ENCODE measurements at places on chromosomes 2 and 18.

DNA sequence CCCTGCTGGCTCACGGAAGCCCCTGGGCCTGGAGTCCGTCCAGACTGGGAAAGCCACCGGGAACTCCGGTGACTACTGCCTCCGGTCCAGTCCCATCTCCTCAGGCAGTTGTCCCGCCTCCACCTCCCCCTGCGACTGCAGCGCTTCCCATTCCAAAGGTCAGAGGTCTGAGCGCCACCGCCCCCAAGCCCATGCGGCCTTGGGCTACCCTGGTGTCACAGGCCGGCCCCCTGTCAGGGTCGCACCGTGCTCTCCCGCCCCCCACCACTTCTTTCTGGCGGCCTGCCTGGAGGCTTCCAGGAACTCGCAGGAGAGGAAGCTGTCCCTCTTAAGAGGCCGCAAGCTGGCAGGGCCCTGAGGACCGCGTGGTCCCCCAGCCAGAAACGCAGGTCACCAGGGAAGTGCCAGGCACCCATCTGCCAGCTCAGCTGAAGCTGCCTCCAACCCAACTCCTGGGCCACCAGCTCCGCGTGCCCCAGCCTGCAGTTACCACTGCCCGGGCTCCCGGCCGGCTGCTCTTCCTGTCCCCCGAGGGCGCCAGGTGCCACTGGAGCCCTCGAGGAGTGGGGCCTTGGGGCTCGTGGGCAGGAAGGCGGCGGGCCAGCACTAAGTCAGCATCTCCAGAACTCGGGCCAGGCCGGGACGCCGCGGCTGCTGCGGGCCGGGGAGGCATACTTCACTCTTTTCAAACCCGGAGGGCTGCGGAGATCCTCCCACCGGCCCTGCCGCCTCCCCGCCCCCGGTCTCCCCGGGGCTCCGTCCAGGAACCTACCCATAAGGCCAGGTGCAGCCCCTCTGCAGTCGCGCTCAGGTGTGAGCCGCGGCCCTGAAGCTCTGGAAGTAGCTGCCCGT, 83.3 kb upstream of the POMC start:
- no peaks in the 10 kb centered on the region for H3K27me3 ChIP-seq
- H3K4me1 ChIP-seq: peaks cover 25% of the 10 kb centered on the region
- H3K27ac ChIP-seq: peak overlapping the region; percentile 86
- peak overlapping the region; percentile 79 for H3K4me3 ChIP-seq

- H3K4me3 ChIP-seq: peak overlapping the region; percentile 36
- peak; percentile 94 for DNase-seq
- peaks cover 3% of the 10 kb centered on the region for H3K4me1 ChIP-seq
- H3K36me3 ChIP-seq: no peaks in the 10 kb centered on the region
- no peak overlapping the region for H3K27ac ChIP-seq
Observed at GRCh38 chr2:85066874-85067351, 66.3 kb upstream of the TCF7L1 start.

- no peaks in the 10 kb centered on the region for H3K27me3 ChIP-seq
- no peak overlapping the region for H3K4me3 ChIP-seq
- no peaks in the 10 kb centered on the region for H3K36me3 ChIP-seq
Observed at GRCh38 chr2:226488034-226488433, 311.6 kb downstream of the IRS1 start.

DNA sequence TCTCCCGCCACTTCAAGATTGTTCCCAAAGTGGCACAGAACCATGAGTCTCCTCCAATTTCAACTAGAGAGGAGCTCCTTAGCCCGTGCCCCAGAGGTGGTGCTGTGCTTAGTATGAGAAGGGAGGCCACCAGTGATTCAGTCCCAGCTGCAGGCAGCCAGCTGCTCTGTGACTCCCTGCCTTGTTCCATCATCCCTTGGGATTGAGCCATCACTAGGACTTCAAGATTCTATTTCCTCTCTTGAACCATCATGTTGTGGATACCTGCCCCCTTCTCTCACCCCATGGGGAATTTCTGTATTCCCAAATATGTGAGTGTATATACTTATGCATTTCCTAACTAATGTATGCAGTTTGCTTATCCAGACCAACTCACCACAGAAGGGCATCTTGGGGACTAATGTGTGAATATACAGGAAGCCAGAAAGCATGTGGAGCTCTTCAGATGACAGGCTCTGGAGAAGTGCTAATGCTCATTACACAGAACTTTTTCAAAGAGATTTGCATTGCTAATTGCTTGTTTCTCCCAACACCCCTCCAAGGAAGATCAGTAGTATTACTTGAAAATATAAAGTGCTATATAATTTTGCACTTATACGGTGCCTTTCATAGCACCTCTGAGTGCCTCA, 111.0 kb upstream of the MAP3K20 start:
- peaks cover 13% of the 10 kb centered on the region for H3K36me3 ChIP-seq
- peaks cover 31% of the 10 kb centered on the region for H3K4me1 ChIP-seq

GRCh38 chr2:30684026-30684425, 123.2 kb downstream of the CAPN13 start:
- peaks cover 37% of the 10 kb centered on the region for H3K4me1 ChIP-seq
- no peak overlapping the region for H3K27ac ChIP-seq
- DNase-seq: peak; percentile 64

- no peak overlapping the region for H3K4me3 ChIP-seq
- H3K27ac ChIP-seq: no peak overlapping the region
- H3K4me1 ChIP-seq: no peaks in the 10 kb centered on the region
- no peaks in the 10 kb centered on the region for H3K36me3 ChIP-seq
- DNase-seq: peak; percentile 21
- H3K27me3 ChIP-seq: no peaks in the 10 kb centered on the region
Observed at GRCh38 chr2:2046497-2046896, 284.6 kb downstream of the MYT1L start.

GRCh38 chr2:171136024-171136423, 24.7 kb downstream of the TLK1 start:
- DNase-seq: no peak
- H3K4me1 ChIP-seq: peaks cover 48% of the 10 kb centered on the region
- H3K27me3 ChIP-seq: no peaks in the 10 kb centered on the region
- no peak overlapping the region for H3K4me3 ChIP-seq
- H3K36me3 ChIP-seq: no peaks in the 10 kb centered on the region

GRCh38 chr2:4369826-4370419, 666.5 kb downstream of the DCDC2C start:
- no peaks in the 10 kb centered on the region for H3K36me3 ChIP-seq
- H3K27ac ChIP-seq: no peak overlapping the region
- H3K27me3 ChIP-seq: no peaks in the 10 kb centered on the region

- H3K4me3 ChIP-seq: no peak overlapping the region
- no peaks in the 10 kb centered on the region for H3K36me3 ChIP-seq
- no peak overlapping the region for H3K27ac ChIP-seq
- H3K4me1 ChIP-seq: no peaks in the 10 kb centered on the region
Observed at GRCh38 chr18:31429623-31430022, 17.9 kb upstream of the DSG3 start.

GRCh38 chr18:8602040-8602439, 7.2 kb upstream of the RAB12 start:
- no peaks in the 10 kb centered on the region for H3K36me3 ChIP-seq
- H3K27ac ChIP-seq: no peak overlapping the region
- no peaks in the 10 kb centered on the region for H3K27me3 ChIP-seq
- no peak overlapping the region for H3K4me3 ChIP-seq
- DNase-seq: no peak
- no peaks in the 10 kb centered on the region for H3K4me1 ChIP-seq

GRCh38 chr2:142270291-142270690, 139.5 kb upstream of the LRP1B start:
- no peaks in the 10 kb centered on the region for H3K36me3 ChIP-seq
- H3K4me1 ChIP-seq: no peaks in the 10 kb centered on the region
- H3K4me3 ChIP-seq: no peak overlapping the region
- no peak overlapping the region for H3K27ac ChIP-seq

DNA sequence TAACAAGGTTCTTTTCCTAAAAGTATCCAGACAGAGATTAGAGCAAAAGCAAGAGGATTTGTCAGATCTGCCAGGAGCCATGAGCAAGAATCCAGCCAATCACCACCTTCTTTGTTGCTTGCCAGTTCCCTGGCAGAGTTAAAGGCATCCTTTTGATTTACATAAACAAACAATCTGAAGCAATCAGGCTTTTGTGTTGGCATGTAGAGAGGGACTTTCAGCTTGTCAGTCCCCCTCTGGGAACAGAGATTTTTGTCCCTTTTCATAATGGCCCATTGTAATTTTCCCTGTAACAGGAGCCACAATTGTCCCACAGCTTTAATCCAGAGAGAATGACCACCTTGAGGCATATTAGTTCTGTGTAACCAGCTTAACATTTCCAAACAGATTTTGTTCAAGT, at the start of gene ERMN:
Gene ERMN (minus strand): TSS at position 39 of the 400 bp plus-strand sequence. CDS start 182 bp downstream, outside the sequence.
- H3K4me3 ChIP-seq: no peak within 1 kb of the TSS
- no peaks in the 10 kb centered on the region for H3K36me3 ChIP-seq

- H3K36me3 ChIP-seq: no peaks in the 10 kb centered on the region
- H3K27ac ChIP-seq: peak overlapping the region; percentile 85
- H3K4me3 ChIP-seq: peak overlapping the region; percentile 69
- H3K27me3 ChIP-seq: no peaks in the 10 kb centered on the region
- DNase-seq: no peak
- peaks cover 4% of the 10 kb centered on the region for H3K4me1 ChIP-seq
Observed at GRCh38 chr18:33576999-33577646, 896 bp upstream of the ASXL3 start.

GRCh38 chr2:67865917-67866316, 196.9 kb downstream of the C1D start:
- H3K27me3 ChIP-seq: no peaks in the 10 kb centered on the region
- no peak overlapping the region for H3K4me3 ChIP-seq
- H3K4me1 ChIP-seq: no peaks in the 10 kb centered on the region
- H3K36me3 ChIP-seq: no peaks in the 10 kb centered on the region
- H3K27ac ChIP-seq: no peak overlapping the region

DNA sequence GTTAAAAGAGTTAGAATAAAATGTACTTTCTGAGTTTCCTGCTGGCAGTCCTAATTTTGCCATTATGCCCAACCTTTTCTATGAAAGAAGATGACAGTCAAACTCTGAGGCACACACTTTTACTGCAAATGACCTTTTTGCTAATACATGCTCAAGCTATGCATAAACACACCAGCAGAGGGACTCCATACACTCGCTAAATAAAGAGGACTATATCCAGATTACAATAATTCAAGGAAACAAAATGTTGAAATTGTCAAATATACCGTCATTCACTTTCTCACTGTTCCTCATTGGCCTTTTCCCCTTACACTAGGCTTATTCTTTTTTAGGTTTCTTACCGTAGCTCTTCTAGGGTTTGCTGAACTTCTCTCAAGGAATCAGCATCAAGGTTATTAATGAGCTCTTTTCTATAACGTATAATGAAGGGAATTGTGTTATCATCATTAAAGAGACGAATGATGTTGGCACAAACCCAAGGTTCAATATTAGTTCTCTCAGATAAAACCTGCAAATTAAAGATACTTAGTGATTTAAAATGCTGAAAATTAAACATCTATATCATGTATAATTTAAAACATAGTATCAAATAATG, 25.7 kb downstream of the SRBD1 start:
- no peak overlapping the region for H3K4me3 ChIP-seq
- H3K27me3 ChIP-seq: no peaks in the 10 kb centered on the region
- peaks cover 11% of the 10 kb centered on the region for H3K4me1 ChIP-seq
- no peaks in the 10 kb centered on the region for H3K36me3 ChIP-seq

GRCh38 chr2:74952575-74952974, 5.9 kb upstream of the POLE4 start:
- no peak overlapping the region for H3K4me3 ChIP-seq
- no peak overlapping the region for H3K27ac ChIP-seq
- H3K27me3 ChIP-seq: no peaks in the 10 kb centered on the region
- H3K36me3 ChIP-seq: no peaks in the 10 kb centered on the region

GRCh38 chr2:218079943-218080913, 11.2 kb downstream of the RUFY4 start:
- no peak overlapping the region for H3K4me3 ChIP-seq
- no peak overlapping the region for H3K27ac ChIP-seq
- no peaks in the 10 kb centered on the region for H3K36me3 ChIP-seq

GRCh38 chr2:179793238-179793637, 68.2 kb downstream of the ZNF385B start:
- H3K4me1 ChIP-seq: no peaks in the 10 kb centered on the region
- no peaks in the 10 kb centered on the region for H3K27me3 ChIP-seq
- no peaks in the 10 kb centered on the region for H3K36me3 ChIP-seq
- no peak overlapping the region for H3K27ac ChIP-seq
- H3K4me3 ChIP-seq: no peak overlapping the region

GRCh38 chr18:71136487-71136886, 847.6 kb downstream of the SOCS6 start:
- H3K27ac ChIP-seq: no peak overlapping the region
- no peak overlapping the region for H3K4me3 ChIP-seq
- no peaks in the 10 kb centered on the region for H3K27me3 ChIP-seq
- no peak for DNase-seq
- no peaks in the 10 kb centered on the region for H3K36me3 ChIP-seq

GRCh38 chr2:18362696-18363095, 197.8 kb downstream of the RDH14 start:
- no peak overlapping the region for H3K27ac ChIP-seq
- no peaks in the 10 kb centered on the region for H3K4me1 ChIP-seq
- H3K27me3 ChIP-seq: no peaks in the 10 kb centered on the region
- H3K4me3 ChIP-seq: no peak overlapping the region

- no peaks in the 10 kb centered on the region for H3K4me1 ChIP-seq
- H3K36me3 ChIP-seq: peaks cover 42% of the 10 kb centered on the region
- no peak for DNase-seq
- H3K27me3 ChIP-seq: no peaks in the 10 kb centered on the region
- H3K4me3 ChIP-seq: no peak overlapping the region
- H3K27ac ChIP-seq: no peak overlapping the region
Observed at GRCh38 chr18:13107074-13107473, 111.5 kb upstream of the LDLRAD4 start.

Measured in esophagus muscularis mucosa (tissue), 4 donors.